Smooth muscle cell of the umbilical artery (primary cell): ENCODE measurements at places on chromosomes 1 and 21. TPM values are rescaled to one million over a fixed set of nuclear protein-coding genes. Genes with fewer than 3 reads are reported as not detected.

Gene TRIM58
- total RNA-seq = 0.05 TPM in 1 of 2 replicates, not detected in the other

Gene DMRTA2
- total RNA-seq = under 0.01 and 0.05 TPM in 2 replicates

Gene TMEM63A
- total RNA-seq = 19.6 and 29.4 TPM in 2 replicates

Gene KCNT2
- total RNA-seq = 4.8 and 6.2 TPM in 2 replicates

Gene NHLH1
- total RNA-seq = not detected in 2 replicates

Gene GCSAML
- not detected in 2 replicates for total RNA-seq

Gene GBP1
- total RNA-seq = 25.9 and 36.5 TPM in 2 replicates

Gene CFHR5
- total RNA-seq = not detected in 2 replicates

Gene LRRC41
- 91.5 and 116 TPM in 2 replicates for total RNA-seq

Gene TRPM2
- total RNA-seq = under 0.01 TPM in 1 of 2 replicates, not detected in the other

Gene SLC44A5
- under 0.01 and 0.09 TPM in 2 replicates for total RNA-seq

Gene AGMAT
- total RNA-seq = 1.5 and 2.0 TPM in 2 replicates

Gene TSPEAR
- not detected in 2 replicates for total RNA-seq

Gene NBPF14
- total RNA-seq = 42.2 and 104 TPM in 2 replicates

Gene FABP3
- total RNA-seq = 4.5 and 17.2 TPM in 2 replicates

Gene EFNA1
- 0.37 TPM in 1 of 2 replicates, not detected in the other for total RNA-seq

Gene S100A7A
- total RNA-seq = not detected in 2 replicates

Gene FAM163A
- 0.05 TPM in 1 of 2 replicates, not detected in the other for total RNA-seq

Gene AQP10
- total RNA-seq = 0.05 TPM in 1 of 2 replicates, not detected in the other

Gene NR1I3
- total RNA-seq = not detected in 2 replicates

Gene KRTAP12-2
- not detected in 2 replicates for total RNA-seq

Gene FAM177B
- total RNA-seq = not detected in 2 replicates

Gene KCND3
- 0.14 TPM in 1 of 2 replicates, not detected in the other for total RNA-seq

Gene CELA3B
- not detected in 2 replicates for total RNA-seq

Gene NECAP2
- total RNA-seq = 74.4 and 74.8 TPM in 2 replicates

Gene DIPK1A
- total RNA-seq = 12.5 and 13.1 TPM in 2 replicates

Gene PAX7
- not detected in 2 replicates for total RNA-seq

Gene KCNN3
- under 0.01 and 0.32 TPM in 2 replicates for total RNA-seq

Gene PLXNA2
- total RNA-seq = 3.3 TPM in 2 replicates

Gene GSTM5
- total RNA-seq = 1.8 and 2.3 TPM in 2 replicates

Gene ETNK2
- 0.60 and 1.5 TPM in 2 replicates for total RNA-seq

Gene EPB41
- total RNA-seq = 20.2 and 23.0 TPM in 2 replicates

Gene HMGCS2
- total RNA-seq = not detected in 2 replicates

Gene C1QA
- not detected in 2 replicates for total RNA-seq

Gene IL12RB2
- not detected in 2 replicates for total RNA-seq

Gene HSD11B1
- 1.2 and 41.6 TPM in 2 replicates for total RNA-seq

Gene ZYG11A
- 0.23 TPM in 1 of 2 replicates, not detected in the other for total RNA-seq

Gene PRAMEF26
- not detected in 2 replicates for total RNA-seq

Gene ZNF593OS
- total RNA-seq = not detected in 2 replicates

Gene G0S2
- total RNA-seq = 23.6 and 49.0 TPM in 2 replicates

Gene OSCP1
- 5.4 and 10.4 TPM in 2 replicates for total RNA-seq

Gene BATF3
- 0.42 and 0.59 TPM in 2 replicates for total RNA-seq

Gene CRP
- total RNA-seq = not detected in 2 replicates

Gene SMIM11
- 0.89 and 1.7 TPM in 2 replicates for total RNA-seq

Gene ANGPTL1
- 4.8 and 34.7 TPM in 2 replicates for total RNA-seq

Gene CELA2A
- not detected in 2 replicates for total RNA-seq

Gene CLDN14
- 0.28 and 0.30 TPM in 2 replicates for total RNA-seq

Gene LRRC7
- total RNA-seq = 0.46 TPM in 1 of 2 replicates, not detected in the other

Gene HES3
- not detected in 2 replicates for total RNA-seq

Gene C1orf87
- total RNA-seq = not detected in 2 replicates

Gene DIO1
- total RNA-seq = not detected in 2 replicates

Gene TMEM50B
- 37.3 and 51.4 TPM in 2 replicates for total RNA-seq

Gene CCDC185
- not detected in 2 replicates for total RNA-seq

Gene SPRR1B
- total RNA-seq = not detected in 2 replicates

Gene EIF3I
- total RNA-seq = 278 and 316 TPM in 2 replicates
